ENCODE measurements at places on chromosomes 6 and 20. TPM values are rescaled to one million over a fixed set of nuclear protein-coding genes. Genes with fewer than 3 reads are reported as not detected.

DNA sequence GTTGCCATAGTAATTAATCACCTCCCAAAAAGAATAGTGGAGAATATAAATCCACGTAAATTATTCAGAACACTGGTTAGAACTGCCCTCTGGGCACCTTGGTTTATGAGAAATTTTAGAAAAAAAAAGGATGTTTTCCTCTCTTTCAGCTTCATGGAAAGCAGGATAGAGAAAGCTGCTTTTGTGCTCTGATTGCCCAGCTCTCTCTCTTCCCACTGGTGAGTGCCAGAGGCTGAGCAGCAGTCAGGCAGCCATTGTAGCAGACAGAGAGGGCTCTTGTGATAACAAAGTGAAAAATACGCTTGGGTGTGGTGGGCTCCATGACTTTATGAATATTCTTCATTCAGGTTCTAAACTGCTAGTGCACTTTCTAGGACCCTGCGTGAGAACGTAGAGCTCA is 26.4 kb downstream of the SLC35F1 start:
- no peaks in the 10 kb centered on the region for H3K4me1 ChIP-seq
- no peak overlapping the region for H3K27ac ChIP-seq
- no peaks in the 10 kb centered on the region for H3K36me3 ChIP-seq
- H3K4me3 ChIP-seq = no peak overlapping the region

Gene COX4I2
- 2.5 TPM for total RNA-seq

DNA sequence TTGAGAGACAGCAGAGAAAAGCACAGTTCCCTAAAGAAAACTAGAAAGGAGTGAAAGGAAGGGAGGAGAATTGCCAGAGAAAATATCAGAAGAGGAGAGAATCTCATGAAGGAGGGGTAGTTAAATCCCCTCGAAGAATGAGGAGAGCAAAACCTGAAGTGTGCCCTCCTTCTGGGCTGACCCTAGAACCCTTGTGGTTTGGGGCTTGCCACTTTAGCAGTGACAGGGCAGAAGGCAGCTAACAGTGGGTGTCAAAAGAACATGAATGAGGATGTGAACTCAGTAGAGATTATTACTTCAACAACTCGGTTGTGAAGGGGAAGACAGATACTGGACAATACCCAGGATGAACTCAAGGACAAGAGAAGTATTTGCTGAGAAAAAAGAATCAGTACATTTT is 73.6 kb downstream of the RALGAPA2 start:
- H3K36me3 ChIP-seq = no peaks in the 10 kb centered on the region
- no peak overlapping the region for H3K4me3 ChIP-seq
- no peaks in the 10 kb centered on the region for H3K4me1 ChIP-seq
- H3K27me3 ChIP-seq = no peaks in the 10 kb centered on the region
- no peak for DNase-seq
- no peak overlapping the region for H3K27ac ChIP-seq

DNA sequence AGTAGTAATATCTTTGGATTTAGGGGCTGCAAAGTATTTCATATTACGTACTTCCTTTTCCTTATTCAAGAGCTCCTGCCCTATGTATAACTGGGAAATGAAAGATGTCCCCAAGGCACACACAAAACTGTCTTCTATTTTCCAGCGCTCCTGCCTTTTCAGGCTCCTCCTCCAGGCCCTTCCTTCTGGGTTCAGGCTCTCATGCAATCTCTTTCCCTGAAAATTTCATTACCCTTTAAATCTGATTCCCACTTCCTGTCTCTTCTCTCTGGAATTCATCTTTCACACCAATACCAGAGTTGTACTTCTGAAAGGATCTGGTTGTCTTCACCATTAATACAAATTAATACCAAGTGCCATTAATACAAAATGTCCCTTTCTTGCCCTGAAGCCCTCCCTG is 181.6 kb downstream of the UTRN start:
- no peaks in the 10 kb centered on the region for H3K36me3 ChIP-seq
- H3K27me3 ChIP-seq = no peaks in the 10 kb centered on the region
- DNase-seq = no peak
- H3K4me1 ChIP-seq = no peaks in the 10 kb centered on the region

DNA sequence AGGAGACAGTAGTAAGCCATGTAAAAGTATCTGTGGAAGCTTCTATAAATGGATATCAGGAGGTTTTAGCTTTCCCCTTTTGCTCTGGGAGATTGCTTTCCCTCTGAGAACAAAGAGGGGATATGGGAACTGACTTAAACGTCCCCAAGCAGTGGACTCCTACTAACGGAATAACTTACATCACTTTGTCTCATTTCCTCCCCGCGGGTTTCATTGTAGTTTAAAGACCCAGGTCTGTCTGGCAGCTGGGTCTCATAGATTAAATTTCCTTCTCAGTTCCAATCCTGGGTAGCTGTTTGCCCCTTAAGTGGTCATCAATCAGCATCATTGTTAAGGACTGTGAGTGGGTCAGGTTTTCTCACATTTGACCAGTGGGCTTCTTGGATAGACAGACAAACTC is 68.7 kb downstream of the PLAGL1 start:
- no peak overlapping the region for H3K4me3 ChIP-seq
- no peaks in the 10 kb centered on the region for H3K36me3 ChIP-seq
- no peaks in the 10 kb centered on the region for H3K4me1 ChIP-seq
- H3K27ac ChIP-seq = no peak overlapping the region
- no peak for DNase-seq

DNA sequence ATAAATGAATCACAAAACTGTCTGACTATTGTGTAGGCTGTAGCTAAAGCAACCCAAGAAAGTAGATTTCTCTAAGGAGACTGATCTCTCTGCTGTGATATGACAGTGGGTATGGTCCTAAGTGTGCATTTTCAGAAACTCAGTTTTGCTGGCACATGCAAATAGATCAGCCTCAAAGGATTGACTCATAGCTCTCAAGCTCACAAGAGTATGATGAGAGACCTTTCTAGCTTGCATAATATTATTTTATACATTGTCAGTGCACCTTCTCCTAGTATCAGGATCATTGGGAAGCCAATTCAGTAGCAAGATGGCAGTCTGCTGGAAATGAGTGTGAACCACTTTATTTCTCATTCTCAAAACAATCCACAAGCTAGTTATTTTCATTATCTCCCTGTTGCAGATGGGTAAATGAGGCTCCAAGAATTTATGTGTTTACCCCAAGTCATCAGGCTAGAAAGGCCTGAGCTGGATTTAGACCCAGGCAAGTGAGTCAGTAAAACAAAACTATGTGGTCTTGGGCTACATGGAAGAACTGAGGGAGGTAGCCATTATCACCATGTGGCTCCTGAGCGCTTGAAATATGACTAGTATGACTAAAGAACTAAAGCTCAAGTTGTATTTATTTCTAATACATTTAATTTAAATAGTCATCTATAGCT is 27.9 kb upstream of the PLCB4 start:
- H3K4me1 ChIP-seq = no peaks in the 10 kb centered on the region
- no peak for DNase-seq
- H3K27me3 ChIP-seq = no peaks in the 10 kb centered on the region
- H3K27ac ChIP-seq = no peak overlapping the region
- no peaks in the 10 kb centered on the region for H3K36me3 ChIP-seq

DNA sequence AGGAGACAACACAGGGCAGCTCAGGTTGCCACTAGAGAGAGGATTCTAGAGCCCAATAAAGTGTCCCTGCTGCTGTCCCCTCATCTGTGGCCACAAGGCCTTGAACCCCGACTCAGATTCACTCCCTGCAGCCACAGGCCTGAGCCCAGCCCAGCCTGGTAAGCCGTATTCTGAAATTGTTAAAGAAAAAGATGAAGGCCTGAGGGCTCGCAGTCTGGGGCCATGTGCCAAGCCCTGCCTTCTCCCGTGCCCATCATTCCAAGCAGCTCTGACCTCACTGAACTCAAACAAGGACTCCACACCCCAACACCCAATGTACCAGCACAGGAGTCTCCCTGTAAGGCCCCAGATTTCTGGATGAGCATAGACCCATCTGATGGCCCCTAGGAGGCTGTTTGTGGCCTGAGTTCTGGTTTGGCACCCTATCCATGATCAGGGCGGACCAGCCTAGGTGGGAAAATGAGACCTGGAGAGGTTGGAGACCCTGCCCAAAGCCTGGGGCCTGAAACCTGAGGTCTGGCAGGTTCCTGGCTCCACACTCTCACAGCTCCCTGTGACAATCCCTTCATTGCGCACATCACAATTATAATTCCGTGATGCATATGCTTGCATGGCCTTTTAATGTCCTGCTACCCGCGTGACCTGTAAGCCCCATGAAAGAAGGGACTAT is 62.0 kb upstream of the TOP1 start:
- H3K27me3 ChIP-seq = no peaks in the 10 kb centered on the region
- H3K36me3 ChIP-seq = no peaks in the 10 kb centered on the region

Gene RBBP8NL
- 1.7 TPM for total RNA-seq

Gene THEMIS
- total RNA-seq = 5.6 TPM

DNA sequence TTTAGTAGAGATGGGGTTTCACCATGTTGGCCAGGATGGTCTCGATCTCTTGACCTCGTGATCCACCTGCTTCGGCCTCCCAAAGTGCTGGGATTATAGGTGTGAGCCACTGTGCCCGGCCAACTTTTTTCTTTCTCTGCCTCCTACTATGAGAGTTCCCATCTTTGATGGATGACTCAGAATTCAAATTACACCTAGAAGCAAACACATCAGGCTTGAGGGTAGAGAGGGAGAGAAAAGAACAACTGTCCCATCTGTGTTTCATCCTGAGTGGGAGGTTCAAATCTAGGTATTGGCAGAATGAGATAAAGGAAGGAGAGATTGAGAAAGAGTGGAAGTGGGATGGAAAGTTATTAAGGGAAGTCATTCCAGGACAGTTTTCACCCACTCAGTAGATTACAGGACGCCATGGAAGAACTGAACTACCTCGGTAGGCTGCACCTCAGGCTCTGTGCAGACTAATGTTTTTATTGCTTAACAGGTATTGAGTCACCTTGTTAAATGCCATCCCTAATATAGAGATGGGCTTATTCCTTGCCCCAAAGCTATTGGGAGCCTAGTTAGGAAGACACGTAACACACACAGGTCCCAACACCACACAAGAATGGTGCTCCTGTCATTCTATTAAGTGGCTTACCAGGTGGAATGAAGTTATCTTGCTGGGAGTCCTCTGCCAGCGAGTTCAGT is 275.7 kb downstream of the SOX4 start:
- H3K4me3 ChIP-seq = no peak overlapping the region
- H3K27me3 ChIP-seq = no peaks in the 10 kb centered on the region
- H3K4me1 ChIP-seq = peaks cover 14% of the 10 kb centered on the region
- H3K36me3 ChIP-seq = no peaks in the 10 kb centered on the region
- no peak overlapping the region for H3K27ac ChIP-seq
- DNase-seq = no peak

GRCh38 chr6:2865694-2866151 is 24.1 kb upstream of the SERPINB1 start:
- H3K4me3 ChIP-seq = no peak overlapping the region
- DNase-seq = no peak
- H3K27me3 ChIP-seq = no peaks in the 10 kb centered on the region
- no peak overlapping the region for H3K27ac ChIP-seq
- H3K36me3 ChIP-seq = no peaks in the 10 kb centered on the region

- no peak overlapping the region for H3K27ac ChIP-seq
- H3K27me3 ChIP-seq = no peaks in the 10 kb centered on the region
- DNase-seq = no peak
- no peak overlapping the region for H3K4me3 ChIP-seq
Observed at GRCh38 chr20:17407550-17407949, 123.6 kb downstream of the BFSP1 start.

- peaks cover 9% of the 10 kb centered on the region for H3K4me1 ChIP-seq
- no peaks in the 10 kb centered on the region for H3K27me3 ChIP-seq
- no peak overlapping the region for H3K27ac ChIP-seq
- H3K4me3 ChIP-seq = no peak overlapping the region
- no peak for DNase-seq
Observed at GRCh38 chr6:146289816-146290588, 253.6 kb upstream of the RAB32 start.

DNA sequence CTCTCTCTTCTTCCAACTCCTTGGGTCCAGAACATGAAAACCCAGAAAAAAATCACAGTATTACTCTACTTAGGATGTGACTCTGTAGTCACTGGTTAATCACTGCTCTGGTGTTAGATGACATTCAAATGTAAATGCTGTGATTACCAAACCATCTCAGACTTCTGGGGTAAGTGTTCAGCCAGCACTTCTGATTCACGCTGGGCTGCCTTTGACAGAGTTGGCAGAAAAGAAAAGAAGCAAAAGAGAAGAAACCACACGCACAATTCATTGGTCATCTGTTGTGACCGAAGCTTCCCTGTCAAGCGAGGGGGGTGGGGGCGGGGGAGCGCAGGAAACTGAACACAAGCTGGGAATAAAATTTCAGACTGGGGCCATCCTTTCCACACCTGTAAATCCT is 82.7 kb downstream of the PSMG4 start:
- DNase-seq = no peak
- H3K27me3 ChIP-seq = no peaks in the 10 kb centered on the region
- no peak overlapping the region for H3K4me3 ChIP-seq
- H3K36me3 ChIP-seq = no peaks in the 10 kb centered on the region
- H3K4me1 ChIP-seq = peaks cover 26% of the 10 kb centered on the region

DNA sequence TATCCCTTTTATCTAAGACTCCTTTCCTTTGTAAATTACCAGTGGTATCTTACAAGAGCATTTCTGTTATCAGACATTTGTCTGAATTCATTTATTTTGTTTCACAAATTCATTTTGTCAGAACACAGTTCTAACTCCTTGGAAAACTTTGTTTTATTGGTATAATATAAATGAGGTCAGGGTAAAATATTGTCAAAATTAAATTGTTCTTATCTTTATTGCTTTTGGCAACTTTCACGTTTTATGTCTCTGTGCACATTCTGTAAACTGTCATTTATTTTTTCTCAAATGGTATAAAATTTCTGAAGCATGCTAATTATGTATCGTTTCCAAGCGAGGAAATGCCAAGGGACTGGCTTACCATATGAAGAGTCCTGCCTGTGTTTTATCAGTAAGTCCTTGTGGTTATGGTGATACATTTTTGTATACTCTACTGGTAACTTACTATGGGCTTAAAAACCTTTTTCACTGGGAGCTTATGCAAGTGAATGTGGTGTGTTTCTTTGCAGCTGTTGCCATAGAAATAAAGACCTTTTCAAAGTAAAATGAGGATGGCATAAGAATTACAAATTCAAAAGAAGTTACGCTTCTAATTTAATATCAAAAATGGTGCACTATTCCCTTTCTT is 214.2 kb downstream of the COL19A1 start:
- no peak for DNase-seq
- no peaks in the 10 kb centered on the region for H3K36me3 ChIP-seq
- no peak overlapping the region for H3K4me3 ChIP-seq
- no peak overlapping the region for H3K27ac ChIP-seq
- no peaks in the 10 kb centered on the region for H3K4me1 ChIP-seq
- no peaks in the 10 kb centered on the region for H3K27me3 ChIP-seq

GRCh38 chr6:42166444-42167141 is 6.6 kb upstream of the GUCA1A start:
- H3K27me3 ChIP-seq = no peaks in the 10 kb centered on the region
- no peaks in the 10 kb centered on the region for H3K4me1 ChIP-seq
- no peaks in the 10 kb centered on the region for H3K36me3 ChIP-seq
- no peak overlapping the region for H3K4me3 ChIP-seq
- no peak overlapping the region for H3K27ac ChIP-seq
- peak; percentile 74 for DNase-seq

All from vagina (tissue), 2 donors.